ENCODE measurements at places on chromosomes 3 and 15. TPM values are rescaled to one million over a fixed set of nuclear protein-coding genes. Genes with fewer than 3 reads are reported as not detected.

GRCh38 chr3:171460725-171461524 is 720 bp upstream of the TNIK start:
- peak; percentile 76 for ATAC-seq

DNA sequence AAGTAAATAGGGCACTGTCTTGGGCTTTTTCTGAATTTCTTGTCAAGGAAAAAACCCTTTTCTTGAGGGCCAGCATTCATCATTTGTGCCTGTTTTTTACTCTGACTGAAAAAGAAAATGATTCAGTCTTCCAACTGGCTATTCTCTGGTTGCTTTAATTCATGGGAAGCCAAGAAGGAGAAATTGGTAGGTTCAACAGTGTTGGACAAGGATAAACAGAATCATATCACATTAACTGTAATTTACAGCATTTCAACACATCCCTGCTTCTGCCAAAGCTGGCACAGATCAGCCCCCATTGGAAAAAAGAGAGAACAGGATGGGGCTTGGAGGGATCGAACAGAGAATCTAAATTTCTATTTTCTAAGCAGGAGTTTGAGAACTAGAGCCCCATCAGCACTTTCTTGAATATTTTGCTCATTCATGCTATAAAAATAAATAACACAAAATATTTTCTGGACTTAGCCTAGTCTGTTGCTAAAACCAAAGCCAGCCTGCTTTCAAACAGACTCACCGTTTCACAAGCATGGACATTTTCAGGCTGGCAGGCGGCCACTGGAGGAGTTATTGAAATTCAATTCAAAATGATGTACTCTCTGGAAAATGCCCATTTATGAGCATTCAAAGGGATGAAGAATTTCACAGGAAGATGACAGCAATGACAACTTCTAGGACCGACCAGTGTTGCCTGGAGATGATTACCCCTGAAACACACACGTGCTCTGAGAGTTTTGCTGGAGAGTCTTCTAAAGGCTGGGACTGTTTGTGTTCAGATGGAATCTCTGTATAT is 181.2 kb downstream of the WNT5A start:
- no peak for ATAC-seq

GRCh38 chr15:33030315-33030714 is 164.2 kb downstream of the FMN1 start:
- ATAC-seq = no peak

GRCh38 chr15:56468401-56468800 is 3.5 kb upstream of the MNS1 start:
- no peak for ATAC-seq

- no peak for ATAC-seq
These were observed 196.0 kb downstream of the DPH6 start for GRCh38 chr15:35349916-35350315.

DNA sequence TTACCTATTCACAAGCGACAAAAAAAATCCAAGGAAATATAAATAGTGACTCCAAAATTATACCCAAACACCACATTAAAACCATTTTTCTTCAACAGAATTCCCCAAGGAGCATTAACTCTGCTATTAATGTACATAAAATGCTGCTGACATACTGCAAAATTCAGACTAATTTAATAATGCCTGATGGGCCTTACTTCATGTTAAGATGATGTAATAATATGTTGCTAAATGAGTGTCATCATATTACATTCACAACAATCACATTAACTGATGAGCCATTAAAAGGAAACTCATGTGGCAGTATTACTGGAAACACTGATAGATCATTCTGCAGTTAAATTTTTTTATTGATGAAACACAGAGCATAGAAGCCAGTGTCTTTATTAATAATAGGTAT is 204.9 kb upstream of the CGNL1 start:
- no peak for ATAC-seq

DNA sequence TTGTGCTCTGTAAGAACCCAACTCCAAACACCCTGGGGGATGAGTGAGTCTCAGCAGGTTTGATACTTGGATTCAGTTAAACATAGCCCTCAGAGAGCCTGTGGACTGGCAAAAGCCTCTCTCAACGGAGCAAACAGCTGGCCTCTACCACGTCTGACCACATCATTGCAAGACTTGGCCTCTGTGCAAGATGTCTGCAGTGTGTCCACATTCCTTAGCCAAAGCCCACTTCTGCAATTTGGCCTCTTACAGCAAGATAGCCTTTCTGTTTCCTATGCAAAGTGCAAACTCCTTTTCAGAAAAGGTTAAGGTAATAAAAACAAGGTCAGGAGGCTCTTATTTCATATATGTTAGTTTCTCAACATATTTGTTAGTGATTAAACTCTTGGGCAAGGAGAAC is 27.9 kb downstream of the FBN1 start:
- ATAC-seq = peak; percentile 83

DNA sequence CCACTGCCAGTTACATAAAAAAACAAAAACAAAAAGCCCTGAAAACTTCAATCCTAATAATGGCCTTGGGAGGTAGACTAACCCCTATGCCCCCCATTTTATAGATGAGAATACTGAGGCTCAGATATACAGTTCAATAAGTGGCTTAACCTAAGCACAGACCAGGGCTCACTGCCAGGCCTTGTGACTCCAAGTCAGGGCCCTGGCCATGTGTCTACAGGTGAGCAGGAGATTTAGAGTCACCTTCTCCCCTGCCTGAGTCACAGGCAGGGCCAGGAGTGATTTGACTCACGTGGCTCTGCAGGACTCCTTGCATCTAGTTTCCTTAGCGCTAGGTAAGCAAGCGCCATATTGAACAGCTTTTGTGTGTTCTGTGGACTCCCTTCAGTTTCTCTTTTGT is 98.6 kb upstream of the ETV5 start:
- no peak for ATAC-seq

GRCh38 chr3:118782755-118783202 is 251.9 kb downstream of the IGSF11 start:
- no peak for ATAC-seq

DNA sequence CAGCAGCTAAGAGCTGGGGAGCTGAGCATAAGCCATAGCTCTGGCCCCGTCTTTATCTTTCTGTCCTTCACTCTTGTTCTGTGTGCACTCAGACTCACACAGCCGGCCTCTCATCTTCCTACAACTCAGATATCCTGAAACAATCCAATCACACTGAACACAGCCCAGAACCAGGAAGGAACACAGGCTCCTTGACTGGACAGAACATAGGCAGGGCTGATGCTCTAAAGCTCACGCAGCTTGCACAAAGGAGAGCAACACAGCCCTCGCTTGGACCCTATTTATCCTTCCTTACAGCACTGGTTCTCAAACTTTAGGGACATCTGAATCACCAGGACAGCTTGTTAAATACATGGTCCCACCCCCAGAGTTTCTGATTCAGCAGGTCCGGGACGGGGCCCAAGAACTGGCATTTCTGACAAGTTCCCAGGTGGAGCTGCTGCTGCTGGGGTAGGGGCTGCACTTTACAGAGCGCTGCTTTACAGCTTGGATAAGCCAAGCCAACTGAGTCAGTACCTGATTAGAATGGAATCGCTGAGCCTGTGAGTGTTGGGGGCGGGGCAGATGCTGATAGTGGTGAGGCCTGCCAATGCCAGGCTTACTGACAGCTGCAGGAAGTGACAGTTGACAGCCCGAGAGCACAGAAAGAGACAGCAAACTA is 65.1 kb downstream of the MRPL46 start:
- ATAC-seq = no peak

GRCh38 chr3:188706176-188706575 is 465.6 kb upstream of the TPRG1 start:
- ATAC-seq = no peak

DNA sequence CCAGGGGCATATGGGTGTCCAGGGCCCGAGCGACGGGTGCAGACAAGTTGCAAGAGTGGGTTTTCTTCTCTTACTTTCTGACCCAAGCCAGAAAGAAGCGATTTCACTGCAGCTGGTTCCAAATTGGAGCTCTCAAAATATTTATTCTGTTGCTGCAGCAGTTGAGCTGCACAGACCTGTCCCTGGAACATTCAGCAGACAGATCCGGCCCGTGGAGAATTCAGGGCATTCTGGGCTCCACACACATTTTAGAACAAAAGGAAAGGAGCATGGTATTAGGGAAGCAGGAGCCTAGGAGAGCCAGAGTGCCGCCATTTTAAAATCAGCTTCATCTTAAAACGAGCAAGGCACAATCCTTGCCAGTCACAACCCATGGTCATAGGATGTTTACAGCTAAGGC is 135.3 kb upstream of the TPM1 start:
- ATAC-seq = peak; percentile 51

CHRD gene
- total RNA-seq = 27.4 TPM

AEN gene
- 18.0 TPM for total RNA-seq

CFAP44 gene
- total RNA-seq = 8.6 TPM

C15orf61 gene
- total RNA-seq = 4.1 TPM

PLA2G4E gene
- total RNA-seq = 0.67 TPM

RARB gene
- 30.0 TPM for total RNA-seq

MORC1 gene
- not detected for total RNA-seq
